ENCODE measurements at places on chromosomes 6 and 20. TPM values are rescaled to one million over a fixed set of nuclear protein-coding genes. Genes with fewer than 3 reads are reported as not detected.
A peak's percentile ranks its signal among the peaks of the same experiment; 100 is the strongest.

The IPCEF1 gene
- 6.7 TPM for total RNA-seq

- no peak overlapping the region for H3K4me3 ChIP-seq
- H3K4me1 ChIP-seq: no peaks in the 10 kb centered on the region
- H3K27ac ChIP-seq: no peak overlapping the region
- H3K36me3 ChIP-seq: no peaks in the 10 kb centered on the region
- no peaks in the 10 kb centered on the region for H3K27me3 ChIP-seq
Observed at GRCh38 chr6:137903933-137904821, 37.1 kb downstream of the TNFAIP3 start.

DNA sequence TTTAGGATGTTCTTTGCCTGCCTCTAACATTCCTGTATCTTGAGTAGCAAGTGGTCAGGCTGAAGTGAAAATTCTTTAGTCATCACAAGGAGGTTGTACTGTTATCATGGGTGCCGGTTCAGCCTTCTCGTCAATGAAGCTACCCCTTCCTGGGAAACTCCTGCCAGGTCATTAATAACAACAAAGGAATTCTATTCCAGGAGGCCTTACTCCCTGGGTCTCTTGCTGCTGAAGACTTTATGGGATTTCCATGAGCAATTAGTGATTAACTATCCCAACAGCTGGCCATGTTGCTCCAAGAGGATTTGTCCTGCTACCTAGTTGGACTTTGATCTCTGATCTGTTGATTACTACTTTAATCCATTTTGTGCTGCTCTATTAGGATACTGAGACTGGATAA, 62.7 kb upstream of the ELOVL5 start:
- no peak overlapping the region for H3K4me3 ChIP-seq
- no peaks in the 10 kb centered on the region for H3K27me3 ChIP-seq
- H3K27ac ChIP-seq: no peak overlapping the region
- no peaks in the 10 kb centered on the region for H3K36me3 ChIP-seq
- no peaks in the 10 kb centered on the region for H3K4me1 ChIP-seq

The CPXM1 gene
- 28.5 TPM for total RNA-seq

The PABPC1L gene
- 55.3 TPM for total RNA-seq

The BPIFB2 gene
- not detected for total RNA-seq

The TOX2 gene
- total RNA-seq: 0.66 TPM

DNA sequence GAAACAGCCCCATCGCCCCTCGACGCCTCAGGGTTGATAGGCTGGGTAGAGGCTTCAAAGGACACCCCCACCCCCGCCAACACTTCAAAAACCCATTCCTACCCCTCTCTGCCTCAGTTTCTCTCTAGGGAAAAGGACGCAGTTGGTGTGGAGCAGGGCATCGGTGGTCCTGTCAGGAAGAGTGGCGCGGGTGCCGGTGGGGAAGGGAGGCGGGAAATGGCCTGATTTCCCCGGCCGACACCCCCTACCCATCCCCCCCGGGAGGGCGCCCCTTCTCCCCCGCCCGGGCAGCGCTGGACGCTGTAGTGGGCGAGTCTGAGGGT, 367 bp downstream of the NRSN2 start:
- H3K27ac ChIP-seq: peak overlapping the region; percentile 91
- no peak for DNase-seq
- H3K4me1 ChIP-seq: no peaks in the 10 kb centered on the region

DNA sequence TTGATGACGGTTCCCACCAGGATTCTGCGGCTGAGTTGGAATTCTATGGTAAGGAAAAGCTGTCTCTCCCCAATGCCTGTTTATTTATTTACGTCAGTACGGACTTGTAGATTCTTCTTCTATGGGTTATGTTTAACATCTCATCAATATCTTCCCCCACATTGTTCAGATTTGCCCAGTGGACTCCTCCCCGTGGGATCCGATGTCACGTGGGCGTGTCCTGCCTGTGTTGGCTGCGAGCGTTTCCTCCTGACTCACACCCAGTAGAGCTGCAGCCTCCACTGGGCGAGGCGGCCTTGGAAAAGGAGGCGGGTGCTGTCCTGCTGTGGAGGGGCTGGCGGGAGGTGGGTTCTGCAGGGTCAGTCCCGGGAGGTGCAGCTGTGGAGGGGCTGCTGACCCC, 46.8 kb upstream of the SLCO4A1 start:
- no peak for DNase-seq
- no peak overlapping the region for H3K4me3 ChIP-seq
- H3K27me3 ChIP-seq: no peaks in the 10 kb centered on the region
- no peaks in the 10 kb centered on the region for H3K4me1 ChIP-seq
- no peaks in the 10 kb centered on the region for H3K36me3 ChIP-seq
- no peak overlapping the region for H3K27ac ChIP-seq

- no peak overlapping the region for H3K4me3 ChIP-seq
- H3K4me1 ChIP-seq: no peaks in the 10 kb centered on the region
- H3K27me3 ChIP-seq: no peaks in the 10 kb centered on the region
- no peaks in the 10 kb centered on the region for H3K36me3 ChIP-seq
- no peak for DNase-seq
Observed at GRCh38 chr20:13436530-13436929, 202.2 kb downstream of the TASP1 start.

GRCh38 chr6:84635081-84635761, 129.2 kb downstream of the TBX18 start:
- no peaks in the 10 kb centered on the region for H3K36me3 ChIP-seq
- no peak overlapping the region for H3K27ac ChIP-seq
- no peak overlapping the region for H3K4me3 ChIP-seq
- H3K27me3 ChIP-seq: no peaks in the 10 kb centered on the region
- no peaks in the 10 kb centered on the region for H3K4me1 ChIP-seq

- no peaks in the 10 kb centered on the region for H3K4me1 ChIP-seq
- no peak overlapping the region for H3K27ac ChIP-seq
Observed at GRCh38 chr6:40252531-40253258, 318.4 kb upstream of the MOCS1 start.

- H3K27ac ChIP-seq: no peak overlapping the region
- no peak for DNase-seq
- H3K36me3 ChIP-seq: no peaks in the 10 kb centered on the region
- no peaks in the 10 kb centered on the region for H3K4me1 ChIP-seq
Observed at GRCh38 chr6:169659820-169660610, 41.8 kb downstream of the WDR27 start.

- H3K27ac ChIP-seq: no peak overlapping the region
- no peak for DNase-seq
- H3K27me3 ChIP-seq: no peaks in the 10 kb centered on the region
- no peaks in the 10 kb centered on the region for H3K36me3 ChIP-seq
- no peak overlapping the region for H3K4me3 ChIP-seq
Observed at GRCh38 chr20:38985060-38985459, 22.9 kb downstream of the DHX35 start.

GRCh38 chr6:163950159-163950558, 535.6 kb downstream of the QKI start:
- no peak for DNase-seq
- H3K4me1 ChIP-seq: no peaks in the 10 kb centered on the region
- H3K27me3 ChIP-seq: no peaks in the 10 kb centered on the region
- H3K27ac ChIP-seq: no peak overlapping the region

GRCh38 chr6:12595161-12595811, 121.3 kb upstream of the PHACTR1 start:
- H3K4me1 ChIP-seq: no peaks in the 10 kb centered on the region
- H3K27me3 ChIP-seq: no peaks in the 10 kb centered on the region
- DNase-seq: no peak
- no peak overlapping the region for H3K4me3 ChIP-seq

- H3K4me1 ChIP-seq: no peaks in the 10 kb centered on the region
- DNase-seq: no peak
- H3K36me3 ChIP-seq: no peaks in the 10 kb centered on the region
- no peak overlapping the region for H3K4me3 ChIP-seq
- no peaks in the 10 kb centered on the region for H3K27me3 ChIP-seq
Observed at GRCh38 chr6:18861204-18861603, 474.1 kb downstream of the RNF144B start.

DNA sequence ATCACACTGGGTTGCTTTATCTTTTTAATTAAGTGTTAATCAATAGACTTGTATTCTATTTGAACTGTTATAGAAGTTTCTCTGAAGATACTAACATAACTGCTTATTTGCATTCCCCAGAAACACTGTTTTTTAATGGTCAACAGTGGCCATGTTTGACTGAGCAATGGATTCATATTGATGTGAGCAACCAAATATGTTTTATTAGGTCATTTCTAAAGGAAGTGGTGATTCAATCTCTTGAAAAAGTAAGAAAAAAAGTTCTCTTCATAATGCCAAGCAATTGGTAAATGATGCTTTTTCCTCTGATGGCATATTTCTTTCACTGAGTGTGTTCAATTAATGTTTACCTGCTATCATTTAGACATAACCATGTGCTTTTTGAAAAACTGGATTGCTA, 593.0 kb upstream of the CITED2 start:
- no peak overlapping the region for H3K27ac ChIP-seq
- no peak for DNase-seq
- no peak overlapping the region for H3K4me3 ChIP-seq
- peaks cover 4% of the 10 kb centered on the region for H3K36me3 ChIP-seq

GRCh38 chr6:117075218-117075617, 190.1 kb upstream of the VGLL2 start:
- no peak overlapping the region for H3K4me3 ChIP-seq
- no peaks in the 10 kb centered on the region for H3K27me3 ChIP-seq
- no peaks in the 10 kb centered on the region for H3K36me3 ChIP-seq
- DNase-seq: no peak
- H3K4me1 ChIP-seq: no peaks in the 10 kb centered on the region
- no peak overlapping the region for H3K27ac ChIP-seq

DNA sequence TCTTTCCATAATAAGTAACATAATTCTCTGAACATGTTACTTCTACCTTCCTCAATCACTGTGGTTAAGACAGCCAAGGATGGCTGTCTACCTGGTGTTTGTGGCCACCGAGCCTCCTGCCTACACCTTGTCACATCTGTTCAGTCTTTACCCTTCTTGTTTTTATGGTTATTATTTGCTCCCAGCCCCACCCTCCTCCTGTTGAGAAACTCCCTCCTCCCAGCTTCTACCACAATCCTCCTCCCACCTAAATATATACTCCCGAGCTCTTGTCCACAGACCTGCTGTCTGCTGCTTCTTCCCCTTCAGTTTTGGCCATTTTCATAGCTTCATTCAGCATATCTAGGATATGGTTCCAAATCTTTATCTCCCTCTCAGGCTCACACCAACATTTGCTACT, 35.7 kb upstream of the GABRR1 start:
- H3K36me3 ChIP-seq: no peaks in the 10 kb centered on the region
- H3K4me3 ChIP-seq: no peak overlapping the region
- DNase-seq: no peak
- no peak overlapping the region for H3K27ac ChIP-seq
- H3K27me3 ChIP-seq: no peaks in the 10 kb centered on the region

GRCh38 chr20:51388756-51389542, 153.6 kb downstream of the NFATC2 start:
- H3K4me3 ChIP-seq: no peak overlapping the region
- H3K4me1 ChIP-seq: no peaks in the 10 kb centered on the region
- no peaks in the 10 kb centered on the region for H3K27me3 ChIP-seq
- H3K27ac ChIP-seq: peak overlapping the region; percentile 56

DNA sequence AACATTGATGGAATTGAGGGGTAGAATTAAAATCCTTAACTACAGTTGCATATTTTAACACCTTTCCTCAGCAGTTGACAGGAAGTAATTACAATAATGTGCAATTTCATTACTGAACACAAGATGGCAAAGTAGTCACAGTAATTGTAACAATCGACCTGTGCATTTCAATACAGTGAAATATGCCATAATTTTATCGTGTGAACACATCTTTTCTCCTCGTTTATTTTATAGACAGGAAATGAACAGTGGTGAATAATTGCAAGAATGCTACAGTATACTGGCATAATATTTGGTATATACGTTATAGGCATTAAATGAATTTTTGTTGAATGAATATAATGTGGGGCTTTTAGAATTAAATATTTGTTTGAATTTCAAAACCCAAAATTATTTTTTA, 25.0 kb downstream of the CYB5R4 start:
- H3K27me3 ChIP-seq: no peaks in the 10 kb centered on the region
- no peak overlapping the region for H3K27ac ChIP-seq
- no peaks in the 10 kb centered on the region for H3K4me1 ChIP-seq
- no peaks in the 10 kb centered on the region for H3K36me3 ChIP-seq
- H3K4me3 ChIP-seq: no peak overlapping the region

DNA sequence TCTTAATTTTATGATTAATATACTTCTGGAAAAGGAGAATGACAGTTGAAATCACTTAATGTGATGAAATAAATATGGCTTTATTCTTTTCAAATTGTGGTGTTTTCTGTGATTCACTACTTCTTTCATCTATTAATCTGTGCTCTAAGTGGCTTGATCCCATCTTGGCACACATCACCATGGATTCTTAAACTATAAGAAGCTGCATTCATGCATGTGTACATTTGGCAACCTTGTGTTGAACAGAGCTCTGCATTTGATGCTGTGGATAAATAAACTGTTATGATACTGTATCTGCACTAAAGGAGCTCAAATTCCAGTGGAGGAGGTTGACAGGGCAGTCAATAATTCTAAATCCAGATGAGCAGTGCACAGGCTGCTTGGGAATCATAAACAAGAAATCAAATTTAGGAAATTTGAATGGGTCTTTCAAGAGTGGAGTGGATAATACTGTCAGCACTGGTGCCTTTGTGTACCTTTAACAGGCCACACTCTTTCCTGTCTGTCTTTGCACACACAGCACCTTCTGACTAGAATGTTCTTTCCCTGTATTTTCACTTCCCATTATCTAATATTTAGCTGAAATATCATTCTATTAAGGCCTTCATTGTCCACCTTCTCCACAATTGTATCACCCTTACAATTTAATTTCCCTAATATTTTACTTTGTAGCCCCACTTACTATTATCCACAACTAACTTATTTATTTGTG, 252.9 kb downstream of the GRM1 start:
- H3K27ac ChIP-seq: no peak overlapping the region
- no peak overlapping the region for H3K4me3 ChIP-seq
- H3K4me1 ChIP-seq: no peaks in the 10 kb centered on the region
- H3K27me3 ChIP-seq: no peaks in the 10 kb centered on the region

The PBOV1 gene
- total RNA-seq: not detected

DNA sequence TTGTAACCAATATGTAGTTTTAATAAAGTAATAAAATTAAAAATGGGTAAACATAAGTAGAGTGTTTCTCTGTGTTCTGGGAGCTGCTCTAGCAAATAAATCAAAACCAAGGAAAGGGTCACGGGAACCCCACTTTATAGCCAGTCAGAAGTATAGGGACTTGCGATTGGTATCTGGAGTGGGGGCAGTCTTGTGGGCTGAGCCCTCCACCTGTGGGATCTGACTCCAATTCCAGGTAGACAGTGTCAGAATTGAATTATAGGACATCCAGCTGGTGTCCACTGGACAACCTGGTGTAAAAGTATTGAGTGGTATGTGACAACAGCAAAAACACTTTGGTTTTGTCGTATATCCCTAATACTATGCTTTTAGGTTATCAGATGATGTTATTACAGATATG, 14.5 kb downstream of the SOD2 start:
- H3K4me1 ChIP-seq: no peaks in the 10 kb centered on the region
- H3K4me3 ChIP-seq: no peak overlapping the region
- H3K36me3 ChIP-seq: peaks cover 6% of the 10 kb centered on the region
- DNase-seq: no peak
- no peaks in the 10 kb centered on the region for H3K27me3 ChIP-seq

Measured in breast epithelium (tissue), 4 donors.